Inflammatory macrophage (primary cell): ENCODE measurements at places on chromosomes 12 and 14.

DNA sequence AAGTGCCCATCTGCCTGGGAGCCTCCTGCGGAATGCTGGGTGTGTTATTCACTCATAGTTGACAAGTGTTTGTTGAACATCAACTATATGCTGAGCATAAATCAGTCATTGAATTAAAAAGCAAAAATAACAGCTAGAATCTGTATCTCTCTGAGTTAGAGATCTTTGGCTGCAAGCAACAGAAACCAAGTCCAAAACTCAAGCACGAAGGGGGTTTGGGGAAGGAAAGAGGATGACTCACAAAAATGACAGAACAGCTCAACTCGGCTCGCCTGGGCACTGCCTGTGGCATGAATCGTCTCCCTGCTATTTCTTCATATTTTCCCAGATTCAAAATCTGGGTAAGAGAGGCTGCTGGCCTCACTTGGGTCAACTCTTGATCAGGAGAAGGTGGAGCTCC, 72.6 kb upstream of the NCOR2 start:
- DNase-seq = peak; percentile 80

DNA sequence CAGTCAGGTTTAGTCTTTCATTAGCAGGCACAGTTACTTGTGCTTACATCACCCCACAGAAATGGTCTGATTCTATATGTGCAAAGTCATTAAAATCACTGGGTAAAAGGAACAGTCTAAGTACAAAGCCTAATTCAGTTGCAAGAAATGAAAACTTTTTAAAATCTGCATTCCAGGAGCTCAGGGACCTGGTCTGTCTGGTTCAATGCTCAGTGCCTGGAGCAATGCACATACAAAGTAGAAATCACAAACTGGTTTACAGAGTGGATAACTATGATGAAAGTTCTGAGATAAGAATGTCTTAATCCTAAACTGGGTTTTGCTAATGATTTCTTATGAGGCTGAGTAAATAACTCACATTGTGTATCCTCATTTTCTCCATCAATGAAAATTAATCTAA, 28.7 kb downstream of the LMNTD1 start:
- no peak for DNase-seq

GRCh38 chr12:6774499-6775062, 2.3 kb downstream of the LAG3 start:
- DNase-seq = no peak

- no peak for DNase-seq
Observed at GRCh38 chr14:68632054-68632895, 160.6 kb downstream of the ZFP36L1 start.

DNA sequence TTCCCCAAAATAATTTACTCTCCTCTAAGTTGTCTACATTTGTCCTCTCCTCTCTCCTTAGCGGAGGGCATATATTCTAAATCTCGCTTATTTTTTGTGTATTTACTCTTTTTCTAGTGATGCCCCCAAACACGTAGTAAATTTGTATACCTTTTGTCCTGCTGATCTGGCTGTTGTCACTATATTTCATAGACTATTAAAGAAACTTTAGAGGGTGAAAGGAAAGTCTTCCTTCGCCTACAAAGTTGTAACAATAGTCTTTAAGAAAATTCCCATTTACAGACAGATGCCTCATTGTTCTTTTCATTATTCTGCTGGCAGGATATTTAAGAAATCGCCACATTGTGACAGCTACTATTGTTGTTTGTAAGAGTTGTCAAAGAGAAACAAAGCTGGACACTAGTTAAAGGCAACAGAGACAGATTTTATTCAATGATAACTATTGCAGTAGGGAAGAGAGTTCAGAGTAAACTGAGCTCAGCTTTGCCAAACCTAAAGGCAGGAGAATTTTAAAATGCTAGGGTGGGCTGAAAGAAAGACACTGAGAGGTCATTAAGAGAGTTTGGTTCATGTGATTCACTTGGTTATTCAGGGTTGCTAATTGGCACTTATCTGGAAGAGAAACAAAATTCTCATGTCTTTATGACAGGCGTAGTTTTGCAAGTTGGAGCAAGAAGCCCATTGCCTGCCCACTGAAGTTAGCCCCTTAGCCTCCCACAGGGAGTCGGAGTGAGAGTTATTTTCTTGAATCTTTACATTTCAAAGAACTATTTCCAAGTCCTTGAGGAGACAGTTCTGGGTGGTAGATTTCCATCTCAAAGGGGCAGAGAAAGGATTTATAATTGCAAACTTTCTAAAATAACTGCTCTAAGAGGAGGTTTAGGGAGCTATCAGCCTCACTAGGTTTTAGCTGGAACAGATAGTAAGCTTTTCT, 1272.5 kb upstream of the SEL1L start:
- DNase-seq = no peak
